Ovary (tissue), 10 donors: ENCODE measurements at places on chromosomes 5 and 9.

GRCh38 chr5:159182691-159183090 is 26.7 kb downstream of the RNF145 start:
- no peak overlapping the region for H3K27ac ChIP-seq
- H3K4me3 ChIP-seq, result no peak overlapping the region
- peaks cover 8% of the 10 kb centered on the region for H3K4me1 ChIP-seq
- H3K27me3 ChIP-seq, result no peaks in the 10 kb centered on the region

GRCh38 chr5:150410524-150411244 is 2.0 kb downstream of the CD74 start:
- H3K27ac ChIP-seq, result peak overlapping the region; percentile 52
- no peaks in the 10 kb centered on the region for H3K27me3 ChIP-seq
- no peaks in the 10 kb centered on the region for H3K36me3 ChIP-seq
- H3K4me3 ChIP-seq, result no peak overlapping the region

DNA sequence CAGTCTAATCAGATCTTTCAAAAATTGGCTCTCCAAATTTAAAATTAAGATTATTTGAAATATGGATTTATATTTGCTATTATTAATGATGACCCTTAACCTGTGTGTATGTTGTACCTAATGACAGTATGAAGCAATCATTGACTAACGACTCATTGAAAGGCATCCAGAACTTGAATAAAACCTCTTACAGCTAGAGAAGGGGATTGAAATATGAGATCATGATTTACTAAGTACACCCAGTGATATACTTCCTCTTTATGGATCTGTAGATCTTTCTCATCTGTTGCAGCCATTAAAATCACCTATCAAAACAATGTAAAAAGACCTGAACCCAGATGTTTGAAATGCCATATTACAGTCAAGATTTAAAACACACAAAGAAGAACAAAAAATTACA is 126.5 kb downstream of the RPS23 start:
- H3K4me1 ChIP-seq, result no peaks in the 10 kb centered on the region
- no peak overlapping the region for H3K4me3 ChIP-seq
- DNase-seq, result no peak
- H3K36me3 ChIP-seq, result no peaks in the 10 kb centered on the region
- no peaks in the 10 kb centered on the region for H3K27me3 ChIP-seq

DNA sequence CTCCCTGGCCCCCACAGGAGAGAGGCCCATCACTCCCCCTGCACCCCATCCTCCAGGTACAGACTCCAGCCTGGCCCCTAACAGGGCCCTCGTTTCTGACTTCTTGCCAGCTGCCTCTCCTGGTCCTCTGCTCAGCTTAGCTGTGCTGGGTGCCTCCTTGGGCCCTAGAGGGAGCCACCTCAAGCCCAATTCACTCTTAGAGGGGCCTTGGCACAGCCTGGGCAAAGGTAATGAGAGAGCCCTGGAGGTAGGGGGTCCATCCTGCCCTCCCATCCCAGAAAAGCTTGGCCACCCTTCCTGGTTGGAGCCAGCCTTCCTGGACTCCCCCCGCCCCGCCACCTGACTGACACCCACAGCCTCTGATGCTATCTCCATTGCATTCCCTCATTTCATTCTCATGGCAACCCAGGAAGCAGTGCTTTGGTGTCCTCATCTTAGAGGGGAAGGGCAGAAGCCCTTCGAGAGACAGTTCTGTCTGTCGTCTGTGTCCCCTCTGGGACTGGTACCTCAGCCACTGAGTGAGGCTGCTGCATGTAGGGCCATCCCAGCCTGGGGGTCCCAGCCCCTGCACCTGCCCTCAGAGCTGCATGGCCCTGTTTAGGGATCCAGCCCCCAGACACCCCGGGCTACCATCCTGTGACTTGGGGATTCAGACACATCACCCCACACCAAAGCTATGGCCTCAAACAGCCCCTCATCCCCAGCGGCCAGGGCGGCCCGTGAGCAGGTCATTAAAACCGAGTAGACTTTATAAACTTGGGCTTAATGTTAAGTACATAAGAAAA is 95.5 kb downstream of the BARX1 start:
- H3K4me3 ChIP-seq, result no peak overlapping the region
- H3K36me3 ChIP-seq, result no peaks in the 10 kb centered on the region
- H3K4me1 ChIP-seq, result no peaks in the 10 kb centered on the region

DNA sequence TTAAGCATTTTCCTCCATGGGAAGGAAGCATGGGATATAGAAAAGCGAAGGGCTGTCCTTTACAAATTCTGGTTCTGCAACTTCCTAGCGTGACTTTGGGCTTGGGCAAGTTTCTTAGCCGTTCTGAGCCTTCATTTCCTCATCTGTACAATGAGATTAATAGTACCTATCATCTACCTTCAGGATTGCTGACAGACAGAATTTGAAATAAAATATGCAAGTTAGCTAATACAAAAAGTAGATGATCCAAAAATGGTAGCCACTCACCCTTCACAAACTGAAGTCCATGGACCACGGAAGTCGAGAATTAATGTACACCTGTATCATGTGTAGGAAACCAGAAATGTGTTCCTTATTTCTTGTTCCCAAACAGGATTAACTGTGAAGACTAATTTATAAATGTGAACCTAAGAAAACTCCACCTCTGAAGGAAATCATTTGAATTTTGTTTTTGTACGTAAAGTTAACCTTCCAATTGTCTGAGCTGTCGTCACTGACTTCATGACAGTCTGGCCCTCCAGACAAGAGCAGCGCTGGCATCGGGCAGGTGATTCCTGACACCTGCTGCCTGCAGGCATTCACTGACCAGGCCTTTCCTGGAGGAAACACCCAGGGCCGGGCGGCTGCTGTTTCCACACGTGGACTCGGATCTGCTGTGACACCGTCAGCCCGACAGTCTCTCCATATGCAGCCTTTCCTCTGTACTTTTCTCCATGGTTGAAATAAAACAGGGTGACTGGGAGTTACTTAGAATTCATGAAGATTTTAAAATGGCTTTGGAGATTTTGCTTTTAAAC is 63.4 kb downstream of the PSMB7 start:
- no peaks in the 10 kb centered on the region for H3K4me1 ChIP-seq
- no peaks in the 10 kb centered on the region for H3K36me3 ChIP-seq
- no peak for DNase-seq
- no peak overlapping the region for H3K27ac ChIP-seq

- H3K27me3 ChIP-seq, result no peaks in the 10 kb centered on the region
- H3K27ac ChIP-seq, result no peak overlapping the region
- no peak for DNase-seq
- H3K36me3 ChIP-seq, result no peaks in the 10 kb centered on the region
- H3K4me3 ChIP-seq, result no peak overlapping the region
- H3K4me1 ChIP-seq, result no peaks in the 10 kb centered on the region
Measured at GRCh38 chr5:131659290-131659689, 24.3 kb upstream of the RAPGEF6 start.

GRCh38 chr5:169112016-169112415 is 188.9 kb downstream of the SLIT3 start:
- H3K4me1 ChIP-seq, result no peaks in the 10 kb centered on the region
- no peak for DNase-seq
- no peak overlapping the region for H3K27ac ChIP-seq
- no peaks in the 10 kb centered on the region for H3K27me3 ChIP-seq
- no peak overlapping the region for H3K4me3 ChIP-seq

GRCh38 chr9:95991326-95991725 is 115.8 kb downstream of the ERCC6L2 start:
- no peaks in the 10 kb centered on the region for H3K4me1 ChIP-seq
- no peaks in the 10 kb centered on the region for H3K27me3 ChIP-seq
- H3K4me3 ChIP-seq, result no peak overlapping the region
- no peak overlapping the region for H3K27ac ChIP-seq
- no peaks in the 10 kb centered on the region for H3K36me3 ChIP-seq

GRCh38 chr9:38141746-38142591 is 72.9 kb upstream of the SHB start:
- no peak for DNase-seq
- H3K27ac ChIP-seq, result no peak overlapping the region
- H3K36me3 ChIP-seq, result no peaks in the 10 kb centered on the region
- H3K27me3 ChIP-seq, result no peaks in the 10 kb centered on the region
- H3K4me3 ChIP-seq, result no peak overlapping the region
- H3K4me1 ChIP-seq, result no peaks in the 10 kb centered on the region

GRCh38 chr5:173325091-173325698 is 3.0 kb downstream of the STC2 start:
- no peak overlapping the region for H3K27ac ChIP-seq
- no peak for DNase-seq
- peaks cover 8% of the 10 kb centered on the region for H3K4me1 ChIP-seq
- no peaks in the 10 kb centered on the region for H3K36me3 ChIP-seq

DNA sequence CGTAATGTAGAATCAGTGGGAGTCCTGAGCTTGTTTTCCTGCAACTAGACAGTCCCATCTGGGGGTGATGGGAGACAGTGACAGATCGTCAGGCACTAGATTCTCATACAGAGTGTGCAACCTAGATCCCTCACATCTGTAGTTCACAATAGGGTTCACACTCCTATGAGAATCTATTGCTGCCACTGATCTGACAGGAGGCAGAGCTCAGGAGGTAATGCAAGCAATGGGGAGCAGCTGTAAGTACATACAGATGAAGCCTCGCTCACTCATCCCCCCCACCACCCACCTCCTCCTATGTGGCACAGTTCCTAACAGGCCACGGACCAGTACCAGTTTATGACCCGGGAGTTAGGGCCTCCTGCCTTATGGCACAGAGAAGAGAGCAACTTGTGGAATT is 116.2 kb upstream of the PIK3R1 start:
- H3K27me3 ChIP-seq, result no peaks in the 10 kb centered on the region
- H3K36me3 ChIP-seq, result no peaks in the 10 kb centered on the region
- no peaks in the 10 kb centered on the region for H3K4me1 ChIP-seq
- no peak for DNase-seq
- H3K4me3 ChIP-seq, result no peak overlapping the region
- no peak overlapping the region for H3K27ac ChIP-seq

DNA sequence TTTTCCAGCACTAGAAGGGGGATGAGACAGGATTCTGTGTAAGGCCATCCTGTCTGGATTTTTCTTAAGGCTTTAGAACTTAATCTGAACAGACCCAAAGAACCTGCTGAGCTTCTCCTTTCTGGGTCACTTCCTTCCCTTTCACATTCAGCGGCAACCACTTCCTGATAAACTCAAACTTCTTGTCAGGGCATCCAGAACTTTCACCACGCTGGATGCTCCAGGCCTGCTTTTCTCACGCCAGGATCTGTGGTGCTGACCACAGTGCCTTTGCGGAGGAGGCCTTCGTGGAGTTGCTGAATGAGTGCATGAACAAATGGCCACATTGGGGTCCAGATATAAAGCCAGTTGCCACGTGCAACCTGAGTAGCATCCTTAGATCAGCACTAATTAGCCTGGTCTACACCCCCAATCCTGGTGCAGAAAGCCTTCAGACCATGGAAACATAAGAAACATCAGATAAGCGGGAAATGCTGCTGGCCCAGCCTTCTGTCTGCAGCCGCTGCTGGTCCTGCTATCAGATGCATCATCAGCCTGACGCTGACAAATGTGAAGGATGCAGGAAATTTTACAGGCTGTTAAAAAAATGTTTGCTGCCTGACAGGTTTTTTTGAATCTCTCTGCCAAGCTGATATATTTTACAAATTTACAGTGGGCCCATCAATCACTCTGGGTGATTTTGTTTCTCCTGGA is 75.3 kb upstream of the BARHL1 start:
- no peak overlapping the region for H3K27ac ChIP-seq
- DNase-seq, result no peak
- H3K36me3 ChIP-seq, result no peaks in the 10 kb centered on the region
- no peaks in the 10 kb centered on the region for H3K27me3 ChIP-seq
- H3K4me3 ChIP-seq, result no peak overlapping the region

GRCh38 chr5:167001246-167001645 is 1290.2 kb upstream of the WWC1 start:
- H3K27ac ChIP-seq, result no peak overlapping the region
- DNase-seq, result no peak
- H3K36me3 ChIP-seq, result no peaks in the 10 kb centered on the region
- no peak overlapping the region for H3K4me3 ChIP-seq
- H3K4me1 ChIP-seq, result no peaks in the 10 kb centered on the region
